ENCODE measurements at places on chromosomes 5 and 9.

GRCh38 chr5:171596391-171596878 is 177.0 kb downstream of the FGF18 start:
- no peak for DNase-seq

- DNase-seq = no peak
Measured at GRCh38 chr9:96140296-96141127, 161.5 kb downstream of the HSD17B3 start.

DNA sequence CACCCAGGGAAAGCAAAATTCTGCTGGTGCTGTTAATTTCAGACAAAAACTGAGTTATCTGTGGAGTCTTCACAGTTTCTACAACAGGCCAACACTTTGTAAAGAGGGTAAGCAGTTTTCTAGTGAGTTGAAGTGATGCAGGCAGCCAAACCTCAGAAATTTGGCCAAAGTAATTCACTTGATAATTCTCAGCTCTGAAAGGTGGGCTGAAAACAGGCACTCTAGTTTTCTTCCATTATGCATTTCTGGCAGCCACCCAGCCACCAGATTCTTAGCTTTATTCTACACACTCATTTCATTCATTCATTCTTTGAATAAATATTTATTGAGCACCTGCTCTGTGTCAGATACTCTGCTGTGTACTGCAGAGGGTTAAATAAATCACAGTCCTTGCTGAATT is 184.2 kb downstream of the RAB3C start:
- no peak for DNase-seq

DNA sequence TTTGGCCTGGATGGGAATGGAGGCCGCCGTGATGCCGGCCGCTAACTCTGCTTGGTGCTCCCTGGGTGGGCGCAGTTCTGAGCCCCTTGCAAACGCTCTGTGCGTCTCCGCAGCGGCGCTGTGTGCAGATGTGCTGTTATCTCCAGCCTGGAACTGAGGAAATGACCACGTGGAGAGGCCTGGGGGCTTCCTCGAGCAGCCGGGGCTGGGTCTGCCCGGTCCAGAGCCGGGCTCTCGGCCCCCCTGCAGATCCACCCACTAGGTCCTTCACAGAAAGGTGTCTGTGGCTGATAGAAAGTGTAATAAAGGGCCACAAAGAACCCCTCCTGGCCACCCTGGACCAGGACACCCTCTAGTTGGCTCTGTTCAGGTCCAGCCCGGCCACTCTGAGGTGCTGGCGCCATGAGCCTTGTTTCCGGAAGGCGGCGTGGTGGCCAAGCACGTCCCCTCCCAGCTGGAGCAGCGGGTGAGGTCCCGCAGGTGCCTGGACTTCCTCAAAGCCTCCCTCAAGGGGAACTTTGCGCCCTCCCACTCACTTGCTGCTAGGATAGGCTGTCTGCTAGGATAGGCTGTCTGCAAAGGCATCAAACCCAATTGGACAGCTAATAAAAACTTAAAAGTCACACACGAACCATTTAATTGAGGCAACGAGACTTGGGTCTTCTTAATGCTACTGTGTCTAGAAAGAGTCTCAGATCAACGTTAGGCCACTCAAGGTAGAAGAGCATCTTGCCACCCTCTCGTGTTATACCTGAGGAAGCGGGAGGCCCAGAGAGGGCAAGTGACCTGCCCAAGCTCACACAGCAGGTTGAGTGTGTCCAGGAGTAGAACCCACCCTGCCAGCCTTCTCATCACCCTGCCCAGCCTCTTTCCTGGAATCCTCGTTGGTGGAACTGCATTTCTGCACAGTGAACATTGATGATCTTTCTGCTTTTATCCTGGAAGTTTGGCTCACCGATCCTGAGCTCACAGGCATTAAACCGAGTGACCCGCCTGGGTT is 109.3 kb upstream of the FCN2 start:
- no peak for DNase-seq

DNA sequence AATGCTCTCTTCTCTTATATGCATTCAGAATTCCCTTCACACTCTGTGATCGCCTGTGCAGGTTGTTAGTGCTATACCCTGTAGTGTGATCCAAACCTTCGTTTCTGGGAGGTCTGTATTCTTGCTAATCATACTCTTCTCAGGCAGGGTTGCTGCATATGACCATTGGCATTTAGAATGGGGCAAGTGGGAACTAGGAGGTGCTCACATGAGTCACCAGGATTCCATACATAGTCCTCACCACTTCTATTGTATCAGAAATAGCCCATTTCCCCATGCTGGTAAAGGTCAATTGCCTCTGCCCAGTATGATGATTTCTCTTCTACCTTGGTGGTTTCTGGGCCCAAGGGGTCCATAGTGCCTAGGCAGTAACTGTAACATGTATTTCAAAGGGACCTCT is 443.5 kb upstream of the CDH6 start:
- no peak for DNase-seq

DNA sequence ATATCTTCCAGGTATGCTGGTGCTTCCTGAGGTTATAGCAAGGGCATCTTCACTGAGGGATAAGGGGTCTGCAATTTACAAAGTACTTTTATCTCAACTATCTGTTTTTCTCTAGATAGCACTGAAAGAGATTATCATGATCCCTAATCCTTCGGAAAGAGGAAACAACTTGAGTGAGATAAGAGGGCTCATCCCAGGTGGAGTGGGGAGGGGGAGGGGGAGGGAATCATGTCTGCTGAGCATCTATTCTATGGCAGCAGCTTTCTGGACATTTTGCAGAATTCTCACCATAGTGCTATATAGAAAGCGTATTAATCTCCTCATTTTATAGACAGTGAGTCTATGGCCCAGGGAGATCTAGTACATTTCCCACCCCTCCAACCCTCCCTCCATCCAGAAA is 5.9 kb downstream of the TNFSF15 start:
- no peak for DNase-seq
